CMK (cell line): ENCODE measurements at places on chromosomes 4 and X.

DNA sequence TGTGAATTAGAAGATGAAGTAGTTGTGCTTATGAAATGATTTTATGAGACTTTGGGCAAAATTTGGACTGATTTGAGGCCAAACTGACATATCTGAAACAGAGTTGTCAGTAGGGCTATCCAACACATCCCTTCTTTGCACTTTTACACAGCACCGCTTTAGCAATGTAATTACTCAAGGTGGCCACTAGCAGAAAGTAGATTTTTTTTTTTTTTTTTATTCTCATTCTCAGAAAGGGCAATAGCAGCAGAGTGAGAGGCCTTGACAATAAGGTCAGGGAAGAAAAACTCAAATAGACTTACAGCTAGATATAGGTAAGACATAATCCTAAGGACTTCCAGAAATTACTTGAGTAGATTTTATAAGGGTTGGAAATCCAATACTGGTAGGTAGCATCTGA lies 414.3 kb downstream of the NAP1L3 start:
- no peak for DNase-seq

DNA sequence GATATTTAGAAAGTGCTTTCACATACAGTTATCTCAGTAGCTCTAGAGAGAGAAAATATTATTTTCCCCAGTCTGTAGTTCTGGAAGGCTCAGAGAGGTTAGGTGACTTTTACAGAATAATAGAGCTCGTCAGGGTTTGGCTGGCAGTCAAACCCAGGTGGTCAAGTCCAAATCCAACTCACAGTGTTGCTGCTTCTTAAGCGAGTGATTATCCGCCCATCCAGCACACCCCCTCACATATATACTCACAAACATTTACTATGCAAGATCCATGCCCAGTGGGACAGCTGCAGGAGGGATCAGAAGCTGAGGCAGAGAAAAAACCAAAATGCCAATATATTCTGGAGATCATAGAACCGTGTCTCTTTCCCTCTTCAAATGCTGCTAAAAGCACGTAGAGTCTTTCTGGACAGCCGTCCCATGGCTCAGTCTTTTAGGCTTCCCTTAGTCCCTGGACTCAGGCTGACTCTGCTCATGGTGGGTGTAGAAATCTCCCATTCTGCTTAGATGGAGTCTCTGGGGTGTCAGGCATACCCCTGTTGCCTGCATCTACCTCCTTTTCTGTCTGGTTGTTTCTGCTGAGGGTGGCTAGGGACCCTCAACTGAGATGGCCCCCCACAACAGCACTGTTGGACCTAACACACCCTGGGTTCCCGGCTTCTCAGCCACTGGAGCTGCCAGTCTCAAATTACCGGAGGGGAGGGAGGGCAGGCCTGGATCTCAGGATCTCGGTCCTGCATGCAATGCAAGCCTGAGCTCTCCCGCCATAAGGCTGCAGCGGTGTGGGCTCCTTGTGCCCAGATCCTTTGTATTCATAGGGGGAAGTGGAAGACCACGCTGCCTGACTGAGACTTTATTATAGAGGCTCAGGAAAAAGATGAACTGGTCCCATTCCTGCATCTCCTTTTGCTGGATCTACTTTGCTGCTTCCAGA lies at the start of gene CHRNA9:
CHRNA9 (plus strand) TSS at position 743 of the 934 bp plus-strand sequence; CDS start at position 878, 135 bp downstream.
- no peak for DNase-seq

GRCh38 chrX:41621222-41621723 lies 67.5 kb upstream of the GPR34 start:
- peak; percentile 84 for DNase-seq

DNA sequence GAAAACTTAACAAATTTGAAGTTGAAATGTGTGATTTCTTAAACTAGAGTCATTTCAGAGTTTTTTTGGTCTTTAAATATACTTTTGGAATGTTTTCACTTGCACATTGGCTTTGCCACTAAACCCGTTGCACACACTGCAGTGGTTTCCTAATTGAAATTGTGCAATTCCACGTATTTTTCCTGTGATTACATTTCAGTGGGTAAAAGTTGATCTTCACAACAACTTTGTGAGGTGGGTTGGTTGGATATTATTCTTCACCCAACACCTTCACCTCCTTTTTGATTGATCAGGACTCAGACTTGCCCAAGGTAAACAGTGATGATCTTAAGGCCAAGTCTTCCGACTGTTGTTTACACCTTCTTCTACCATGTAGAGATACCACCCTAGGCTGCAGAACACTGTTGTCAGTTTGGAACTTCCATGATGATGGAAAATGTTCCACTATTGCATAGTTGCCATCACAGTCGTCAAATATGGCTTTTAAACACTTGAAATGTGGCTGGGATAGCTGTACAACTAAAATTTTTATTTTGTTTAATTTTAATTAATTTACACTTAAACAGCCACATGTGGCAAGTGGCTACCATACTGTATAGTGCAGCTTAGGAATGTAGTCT lies 13.7 kb downstream of the SEPTIN11 start:
- no peak for DNase-seq

GRCh38 chr4:89572224-89572858 lies 264.6 kb downstream of the SNCA start:
- no peak for DNase-seq

- no peak for DNase-seq
Observed at GRCh38 chr4:81376720-81377119, 95.0 kb downstream of the RASGEF1B start.

- DNase-seq = peak; percentile 91
Observed at GRCh38 chr4:169410839-169411770, 140.3 kb upstream of the SH3RF1 start.

DNA sequence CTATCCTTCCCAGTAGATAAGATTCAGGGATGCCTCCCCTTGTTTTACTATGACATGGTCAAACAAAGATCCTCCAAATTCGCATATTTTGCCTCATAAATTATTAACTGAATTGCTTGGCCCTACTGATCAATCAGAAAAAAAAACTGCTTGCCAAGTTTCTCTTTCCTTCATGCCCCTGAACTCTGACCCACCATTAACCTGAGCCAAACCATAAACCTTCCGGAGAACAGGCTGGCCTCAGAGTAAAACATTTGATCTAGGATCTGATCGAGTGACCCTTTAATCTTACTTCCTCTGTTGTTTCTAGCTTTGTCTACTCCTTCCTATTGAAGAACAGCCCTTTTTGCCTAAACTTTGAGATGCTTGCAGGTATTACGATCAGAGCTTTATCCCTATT lies 209.7 kb upstream of the FAM47A start:
- no peak for DNase-seq

GRCh38 chrX:150761819-150762216 lies 68.6 kb downstream of the MTMR1 start:
- DNase-seq = no peak
